ENCODE measurements at places on chromosomes 7 and 10. TPM values are rescaled to one million over a fixed set of nuclear protein-coding genes. Genes with fewer than 3 reads are reported as not detected.

GRCh38 chr10:35432781-35433338, 96.6 kb downstream of the CCNY start:
- no peak for DNase-seq

DNA sequence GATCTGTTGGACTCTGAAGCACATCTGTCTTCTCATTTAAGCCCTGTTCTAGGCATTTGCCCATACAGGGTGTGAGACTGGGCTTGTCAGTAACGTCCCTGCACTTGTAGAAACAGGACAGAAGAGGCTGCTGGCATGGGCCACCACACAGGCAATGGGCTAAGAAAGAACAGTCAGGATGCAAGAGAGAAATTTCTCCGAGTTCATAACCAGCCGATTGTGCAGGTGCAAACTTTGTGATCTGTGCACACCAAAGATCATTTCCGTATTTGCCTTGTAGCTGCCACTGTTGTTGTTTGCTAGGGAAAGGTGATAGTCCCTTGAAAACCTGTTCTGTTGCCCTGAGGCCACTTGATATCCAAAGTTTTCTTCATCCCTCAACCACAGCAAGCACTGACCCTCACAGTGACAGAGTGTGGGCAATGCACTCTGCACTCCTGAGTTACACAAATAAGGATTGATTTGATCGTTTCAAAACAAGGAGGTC, 20.3 kb downstream of the KLF6 start:
- no peak for DNase-seq

DNA sequence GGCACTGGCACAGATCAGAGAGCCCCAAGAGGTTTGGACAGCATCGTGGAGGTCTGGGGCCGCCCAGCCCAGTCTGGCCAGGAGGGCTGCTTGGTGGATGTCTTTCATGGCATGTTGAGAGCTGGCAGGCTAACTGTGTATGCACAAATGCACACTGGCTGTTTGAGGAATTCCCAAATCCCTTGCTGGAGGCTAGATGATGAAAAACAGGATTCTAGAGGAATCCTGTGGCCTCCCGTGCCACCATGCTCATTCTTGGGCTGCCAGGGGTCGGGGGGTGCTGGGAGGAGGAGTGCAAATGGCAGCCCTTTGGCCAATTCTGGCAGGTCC, 26.5 kb downstream of the LEP start:
- DNase-seq = no peak

DNA sequence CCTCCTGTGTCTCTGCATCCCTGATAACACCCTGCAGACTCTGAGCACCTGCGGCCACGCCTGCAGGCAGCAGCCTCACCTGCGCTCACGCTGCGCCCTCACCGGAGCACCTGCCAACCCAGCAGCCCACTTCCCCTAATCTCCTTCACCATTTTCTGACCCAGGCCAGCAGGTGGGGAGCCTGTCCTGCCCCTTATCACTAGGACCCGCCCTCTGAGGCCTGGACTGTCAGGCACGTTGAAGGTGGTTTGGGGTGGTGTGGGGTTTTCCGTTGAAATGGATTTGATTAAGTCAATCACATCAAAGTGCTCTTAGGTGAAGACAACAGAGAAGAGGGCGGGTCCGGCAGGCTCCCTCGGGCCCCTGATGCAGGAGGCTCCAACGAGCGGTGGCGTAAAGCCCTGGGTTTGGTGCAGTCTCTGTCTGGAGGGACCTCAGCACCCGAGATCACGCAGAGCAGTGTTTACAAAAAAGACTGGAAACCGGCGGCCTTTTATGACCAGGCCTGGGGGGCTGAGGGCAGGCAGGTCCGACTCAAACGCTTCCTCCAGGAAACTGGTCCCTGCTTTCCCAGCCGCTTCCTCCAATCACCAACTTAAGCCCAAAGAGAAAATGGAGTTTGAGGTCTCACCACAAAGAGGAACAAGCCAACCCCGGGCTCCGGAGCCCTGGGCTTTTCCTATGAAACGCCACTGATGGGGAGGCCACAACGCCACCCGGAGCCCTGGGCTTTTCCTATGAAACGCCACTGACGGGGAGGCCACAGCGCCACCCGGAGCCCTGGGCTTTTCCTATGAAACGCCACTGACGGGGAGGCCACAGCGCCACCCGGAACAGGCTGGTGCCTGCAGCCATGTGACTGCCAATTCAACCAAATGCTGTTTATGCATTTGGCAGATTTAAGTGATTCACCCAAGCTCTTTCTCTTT, 45.5 kb downstream of the DPYSL4 start:
- DNase-seq = peak; percentile 33

GRCh38 chr7:96061009-96061408, 260.9 kb downstream of the SLC25A13 start:
- DNase-seq = no peak

DNA sequence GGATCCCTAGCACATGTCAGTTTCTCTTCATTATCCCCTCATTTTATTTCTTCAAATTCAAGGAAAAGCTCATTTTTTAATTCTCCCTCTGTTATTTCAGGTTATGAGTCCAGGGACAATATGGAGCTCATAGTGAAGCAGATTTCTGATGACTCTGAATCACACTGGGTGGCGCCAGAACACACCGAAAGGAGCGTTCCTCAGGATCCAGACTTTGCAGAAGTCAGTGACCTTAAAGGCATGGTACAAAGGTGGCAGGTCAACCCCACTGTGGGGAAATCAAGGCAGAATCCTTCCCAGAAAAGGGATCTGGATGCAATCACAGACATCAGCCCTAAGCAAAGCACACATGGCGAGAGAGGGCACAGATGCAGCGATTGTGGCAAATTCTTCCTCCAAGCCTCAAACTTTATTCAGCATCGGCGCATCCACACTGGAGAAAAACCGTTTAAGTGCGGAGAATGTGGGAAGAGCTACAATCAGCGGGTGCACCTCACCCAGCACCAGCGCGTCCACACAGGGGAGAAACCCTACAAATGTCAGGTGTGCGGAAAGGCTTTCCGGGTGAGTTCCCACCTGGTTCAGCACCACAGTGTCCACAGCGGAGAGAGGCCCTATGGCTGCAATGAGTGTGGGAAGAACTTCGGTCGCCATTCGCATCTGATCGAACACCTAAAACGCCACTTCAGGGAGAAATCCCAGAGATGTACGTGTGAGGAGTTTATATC, 21.4 kb downstream of the ZKSCAN5 start:
- DNase-seq = no peak

DNA sequence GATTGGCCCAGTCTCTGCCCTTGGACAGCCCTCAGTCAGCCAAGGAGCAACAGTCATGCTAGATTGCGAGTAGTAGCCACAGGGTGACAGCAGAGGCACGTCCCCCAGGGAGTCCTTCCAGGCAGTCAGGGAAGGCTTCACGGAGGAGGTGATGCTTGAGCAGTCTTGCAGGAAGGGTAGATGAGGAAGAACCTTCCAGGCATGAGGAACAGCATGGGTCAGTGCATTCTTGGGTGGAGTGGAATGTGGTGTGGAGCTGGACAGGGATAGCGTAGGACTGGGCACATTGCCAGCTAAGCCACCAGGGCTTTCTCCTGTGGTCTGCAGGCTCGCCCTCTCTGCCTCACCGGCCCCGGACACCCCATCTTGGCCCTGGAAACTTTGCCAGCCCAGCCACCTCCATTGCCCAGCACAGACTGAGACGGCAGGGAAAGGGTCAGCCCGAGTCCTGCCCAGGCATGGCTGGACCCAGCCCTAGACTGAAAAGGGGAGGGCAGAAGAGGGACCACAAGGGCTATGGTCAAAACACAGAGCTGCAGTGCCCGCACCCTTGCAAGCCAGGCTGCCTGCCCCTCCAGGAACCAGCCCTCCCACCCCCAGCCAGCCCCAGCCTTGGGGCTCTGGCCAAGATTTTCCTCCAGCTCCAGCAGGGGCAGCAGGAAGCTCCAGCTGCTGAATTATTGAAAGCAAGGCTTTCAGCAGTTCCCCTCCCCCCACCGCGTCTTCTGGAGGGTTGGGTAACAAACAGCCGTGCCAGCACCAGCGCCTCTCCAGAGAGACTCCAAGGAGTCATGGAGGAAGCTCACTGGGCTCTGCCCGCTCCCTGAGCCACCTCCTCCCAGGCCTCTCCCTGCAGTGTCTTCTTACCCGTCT, 18.7 kb downstream of the SRRM3 start:
- DNase-seq = no peak

- no peak for DNase-seq
These were observed 11.4 kb upstream of the ZNF248 start for GRCh38 chr10:37868796-37869195.

- no peak for DNase-seq
These were observed 12.7 kb downstream of the MYO1G start for GRCh38 chr7:44965937-44966730.

DNA sequence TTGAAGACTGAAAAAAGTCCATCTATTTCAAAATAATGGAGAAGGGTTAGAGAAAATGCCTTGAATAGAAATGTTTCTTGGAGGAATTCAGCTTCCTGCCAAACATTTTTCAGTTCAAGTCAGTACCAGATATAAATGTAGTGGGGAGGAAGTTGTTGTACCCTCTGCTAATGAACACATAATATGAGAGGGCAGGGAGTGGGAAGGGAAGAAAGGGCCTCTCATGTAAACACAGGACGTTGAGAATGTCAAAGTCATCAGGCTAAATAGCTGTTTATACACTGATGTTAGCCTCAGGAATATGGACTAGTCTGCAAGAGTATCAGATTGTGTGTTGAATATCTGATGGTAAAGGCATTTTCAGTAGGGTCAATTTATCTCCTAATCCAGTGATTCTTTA, 37.0 kb downstream of the GPR37 start:
- no peak for DNase-seq

GRCh38 chr7:112193915-112194502, 12.2 kb downstream of the DOCK4 start:
- no peak for DNase-seq

DNA sequence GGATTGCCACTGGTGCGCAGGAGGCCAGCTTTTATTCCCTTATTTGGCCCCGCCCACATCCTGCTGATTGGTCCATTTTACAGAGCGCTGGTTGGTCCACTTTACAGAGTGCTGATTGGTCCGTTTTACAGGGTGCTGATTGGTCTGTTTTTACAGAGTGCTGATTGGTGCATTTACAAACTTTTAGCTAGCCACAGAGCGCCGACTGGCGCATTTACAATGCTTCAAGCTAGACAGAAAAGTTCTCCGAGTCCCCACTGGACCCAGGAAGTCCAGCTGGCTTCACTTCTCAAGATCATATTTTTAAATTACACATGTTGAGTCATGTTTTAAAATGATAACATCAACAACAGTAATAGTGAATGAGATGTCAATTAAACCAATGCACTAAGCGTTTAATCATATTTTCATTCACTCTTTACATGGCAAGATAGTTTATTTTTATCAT, 128.3 kb downstream of the CUBN start:
- no peak for DNase-seq

DNA sequence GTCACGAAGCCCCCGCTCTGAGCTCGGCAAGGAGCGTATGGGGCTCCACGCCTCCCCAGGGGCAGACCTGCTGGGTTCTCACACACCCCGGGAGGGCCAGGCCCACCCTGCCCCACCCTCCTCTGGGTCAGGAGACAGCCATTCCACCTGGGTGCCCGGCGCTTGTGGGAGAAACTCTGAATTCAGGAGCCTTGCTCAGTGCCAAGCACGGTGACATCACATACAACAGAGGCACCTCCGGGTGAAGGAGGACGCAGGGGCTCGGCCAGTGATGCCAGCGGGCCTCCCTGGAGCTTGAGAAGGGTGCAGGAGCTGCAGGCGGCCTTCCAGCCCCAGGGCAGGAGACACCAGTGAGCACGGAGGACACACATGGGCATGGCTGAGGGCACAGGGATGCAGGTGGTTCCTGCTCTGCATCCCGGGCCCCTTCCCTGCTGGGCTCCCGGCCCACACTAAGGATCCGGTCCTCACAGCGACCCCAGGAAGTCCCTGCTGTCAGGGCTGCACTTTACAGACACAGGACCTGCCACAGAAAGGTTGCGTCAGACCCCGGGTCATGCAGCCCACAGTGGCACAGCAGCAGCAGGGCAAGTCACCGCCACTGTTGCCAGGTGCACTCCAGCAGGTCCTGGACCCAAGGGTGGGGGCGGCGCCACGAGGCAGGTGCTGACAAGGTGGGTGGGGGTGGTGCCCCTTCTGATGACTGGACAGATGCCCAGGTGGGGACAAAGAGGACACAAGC, 108.0 kb downstream of the MAD1L1 start:
- no peak for DNase-seq

DNA sequence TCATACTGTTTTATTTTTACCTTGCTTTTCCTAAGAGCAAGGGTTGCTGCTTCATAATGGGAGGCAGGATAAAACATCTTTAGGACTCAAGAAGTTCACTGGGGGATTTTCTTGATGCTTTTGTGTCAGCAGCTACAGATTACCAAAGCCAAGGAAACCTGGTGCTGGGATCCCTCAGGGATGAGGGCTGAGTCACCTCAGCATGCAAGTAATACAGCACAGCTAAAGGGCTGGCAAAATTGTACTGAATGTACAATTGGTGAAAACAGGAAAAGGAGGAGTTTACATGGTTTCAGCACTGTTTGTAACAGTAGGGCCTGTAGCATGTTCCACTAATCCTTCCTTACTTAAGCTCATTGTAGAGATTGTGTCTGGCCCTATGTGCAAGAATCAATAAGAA, 1056.8 kb downstream of the SORCS1 start:
- DNase-seq = no peak

The LLCFC1 gene
- total RNA-seq = not detected

The SLC39A12 gene
- total RNA-seq = not detected

The CYP26A1 gene
- not detected for total RNA-seq

The TMEM225B gene
- total RNA-seq = not detected

The CHST3 gene
- 15.4 TPM for total RNA-seq

The GNG11 gene
- total RNA-seq = 19.0 TPM

The RAB11FIP2 gene
- 12.3 TPM for total RNA-seq
